ENCODE measurements at places on chromosomes 1 and 21.

DNA sequence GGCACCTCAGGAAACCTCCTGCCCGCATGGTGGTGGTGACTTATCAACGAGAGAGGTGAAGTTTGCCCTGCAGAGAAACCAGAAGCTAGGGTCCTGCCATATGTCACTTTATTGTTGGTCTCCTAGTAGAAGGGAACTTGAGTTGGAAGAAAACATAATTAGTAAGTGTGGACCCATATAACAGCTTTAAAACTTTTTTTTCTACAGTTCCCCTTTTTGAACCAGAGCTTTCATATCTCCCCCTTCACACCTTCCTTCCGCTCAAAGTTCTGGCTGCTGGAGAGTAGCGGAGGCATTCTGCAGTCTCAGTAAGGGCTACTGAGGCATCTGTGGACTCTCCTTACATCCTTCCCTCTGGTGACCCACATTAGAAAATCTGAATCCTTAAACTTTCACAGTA lies 48.9 kb downstream of the PHC2 start:
- no peak for DNase-seq

GRCh38 chr21:26135520-26135919 lies 35.0 kb downstream of the APP start:
- no peak for DNase-seq

GRCh38 chr1:233373226-233373625 lies 45.7 kb downstream of the MAP3K21 start:
- DNase-seq: no peak

GRCh38 chr1:232404981-232405731 lies 224.8 kb downstream of the SIPA1L2 start:
- no peak for DNase-seq

DNA sequence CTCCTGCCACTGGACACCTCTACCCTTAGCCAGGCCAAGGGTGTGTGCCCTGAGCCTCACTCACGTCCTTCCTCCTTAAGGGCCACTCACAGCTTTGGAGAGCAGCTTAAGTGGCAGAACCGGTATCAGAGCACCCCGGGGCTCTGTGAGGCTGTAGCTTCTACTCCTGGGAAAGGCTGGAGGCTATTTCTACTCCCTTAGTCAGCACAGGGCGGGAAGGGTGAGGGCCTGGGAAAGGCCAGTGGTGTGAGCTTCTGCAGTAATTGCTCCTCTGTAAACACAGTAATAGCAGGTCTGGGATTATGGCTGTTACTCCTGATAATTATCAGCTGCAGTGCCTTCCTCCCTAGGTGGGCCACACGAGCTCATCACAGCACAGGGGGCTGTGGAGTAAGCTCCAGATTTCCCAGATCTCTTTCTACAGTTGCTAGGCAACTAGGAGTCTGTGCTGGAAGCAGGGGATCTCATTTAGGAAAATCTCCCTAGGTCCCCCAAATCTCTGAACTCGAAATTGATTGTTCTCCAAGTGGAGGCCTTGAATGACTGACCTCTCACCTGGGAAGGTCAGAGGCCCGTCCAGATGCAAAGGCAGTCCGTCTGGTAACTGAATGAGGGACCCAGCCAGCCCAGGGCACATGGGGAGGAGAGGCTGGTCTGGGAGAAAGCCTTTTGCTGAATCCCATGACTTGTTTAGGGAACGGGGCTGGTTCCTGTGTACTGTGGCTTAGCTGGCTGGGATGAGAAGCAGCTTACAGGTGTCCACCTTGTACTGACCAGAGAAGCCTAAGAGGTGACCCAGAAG lies 29.3 kb downstream of the IER5 start:
- DNase-seq: no peak

DNA sequence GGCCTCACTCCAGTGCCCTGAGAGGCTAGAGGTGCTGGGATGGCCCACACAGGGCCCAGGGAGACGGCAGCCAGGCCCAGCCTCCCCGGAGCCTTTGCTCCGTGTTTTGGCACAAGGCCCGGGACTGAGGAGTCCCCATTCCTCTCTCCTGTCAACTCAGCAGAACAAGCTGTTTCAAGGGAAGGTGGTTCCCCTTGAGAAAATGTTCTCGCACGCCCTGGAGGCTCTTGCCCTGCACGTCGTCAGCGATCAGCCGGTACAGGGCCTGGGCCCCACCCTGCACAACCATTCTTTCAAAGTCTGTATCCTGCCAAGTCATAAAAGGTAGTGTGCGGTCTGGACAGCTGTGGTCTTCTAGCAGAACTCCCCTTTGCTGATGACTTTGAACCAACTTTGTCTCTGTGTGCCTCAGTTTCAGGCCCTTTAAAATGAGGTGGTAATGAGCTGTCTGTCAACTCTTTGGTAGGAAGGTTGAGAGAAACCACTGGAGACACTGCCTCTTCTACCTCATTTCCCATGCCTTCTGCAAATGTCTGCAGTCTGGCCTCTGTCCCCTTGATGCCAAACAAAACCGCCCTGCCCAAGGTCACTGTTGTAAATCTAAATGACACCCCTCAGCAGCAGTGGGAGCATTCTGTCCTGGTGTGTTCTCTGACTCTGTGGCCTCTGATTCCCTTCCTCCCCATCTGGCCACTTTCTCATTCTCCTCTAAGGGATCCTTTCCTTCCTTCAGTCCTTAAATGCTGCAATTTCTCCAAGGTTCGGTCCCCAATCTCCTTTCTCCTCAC lies 138.6 kb upstream of the JUN start:
- no peak for DNase-seq

DNA sequence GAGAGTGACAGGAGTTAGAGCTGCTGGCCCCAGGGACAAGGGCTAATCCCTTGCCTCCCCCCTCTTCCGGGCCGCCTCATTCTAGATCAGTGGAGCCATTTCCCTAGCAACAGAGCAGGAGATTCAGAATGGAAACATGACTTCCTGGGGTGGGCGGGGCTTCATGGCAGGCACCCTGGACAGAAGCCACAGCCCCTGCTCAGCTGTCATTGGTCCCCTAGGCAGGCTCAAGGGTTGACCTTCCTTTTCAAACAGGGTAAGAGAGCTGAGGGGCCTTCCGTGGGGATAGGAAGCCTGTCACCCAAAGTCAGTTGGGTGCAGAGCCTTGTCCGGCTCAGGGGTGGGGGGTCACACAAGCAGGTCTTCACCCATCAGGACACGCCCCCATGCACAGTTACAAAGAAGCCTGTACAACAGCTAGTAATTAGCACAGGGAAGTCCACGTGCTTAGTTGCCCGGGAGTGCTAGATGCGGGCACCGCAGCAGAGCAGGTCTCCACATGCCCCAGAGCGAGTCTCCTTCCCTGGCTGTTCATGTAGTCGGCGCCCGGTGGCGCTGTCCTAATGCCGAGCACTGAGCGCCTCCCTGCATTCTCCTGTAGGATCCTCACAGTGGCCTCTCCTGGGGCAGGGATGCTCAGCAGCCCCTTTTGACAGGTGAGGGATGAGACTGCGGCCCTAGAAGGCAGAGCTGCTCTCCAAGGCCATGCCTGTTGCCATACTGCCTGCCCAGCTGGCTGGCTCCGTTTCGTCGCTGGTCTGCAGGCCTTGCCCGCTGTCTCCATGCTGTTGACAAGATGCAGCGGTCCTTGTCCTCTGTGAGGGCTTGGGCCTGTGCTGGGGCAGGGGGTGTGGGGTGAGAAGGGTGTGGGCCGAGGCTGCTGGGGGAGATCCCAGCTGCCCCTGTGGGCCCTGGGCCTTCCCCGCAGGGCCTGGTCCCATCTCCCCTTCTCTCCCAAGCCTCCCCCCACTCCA lies 5.1 kb downstream of the TMEM201 start:
- no peak for DNase-seq

GRCh38 chr1:66925558-66925910 lies 744 bp downstream of the MIER1 start:
- no peak for DNase-seq

DNA sequence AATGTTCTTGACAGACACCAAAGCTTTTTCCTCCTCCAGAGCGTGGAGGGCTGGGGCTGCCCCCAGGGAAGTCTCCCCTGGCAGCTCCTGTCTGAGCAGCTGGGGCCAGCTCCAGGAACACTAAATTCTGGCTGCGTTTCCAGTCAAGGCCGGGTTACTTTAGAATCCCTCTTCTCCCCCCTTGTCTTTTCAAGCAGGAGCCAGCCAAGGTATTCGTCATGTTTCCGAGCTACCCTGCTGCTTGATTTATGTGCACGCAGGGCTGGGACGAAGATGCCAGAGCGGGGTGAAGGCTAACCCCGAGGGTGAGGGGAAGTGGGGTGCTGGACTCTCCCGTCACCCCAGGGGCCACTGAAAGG lies 68.1 kb upstream of the ANGPTL1 start:
- DNase-seq: no peak

Data from stimulated activated CD8-positive, alpha-beta memory T cell treated with anti-CD3 and anti-CD28 coated beads, Interleukin-7, amount 100 ng/mL, for 1 hour (primary cell).